ENCODE measurements at places on chromosomes 1 and 21.

- peak; percentile 77 for DNase-seq
These were observed 1561.5 kb downstream of the MRPL39 start for GRCh38 chr21:24045775-24046215.

GRCh38 chr1:209356976-209357377 is 226.5 kb upstream of the CAMK1G start:
- DNase-seq: no peak

- no peak for DNase-seq
These were observed 1.6 kb upstream of the IL10RB start for GRCh38 chr21:33264561-33264960.

GRCh38 chr1:11342621-11343032 is 69.6 kb downstream of the UBIAD1 start:
- no peak for DNase-seq

DNA sequence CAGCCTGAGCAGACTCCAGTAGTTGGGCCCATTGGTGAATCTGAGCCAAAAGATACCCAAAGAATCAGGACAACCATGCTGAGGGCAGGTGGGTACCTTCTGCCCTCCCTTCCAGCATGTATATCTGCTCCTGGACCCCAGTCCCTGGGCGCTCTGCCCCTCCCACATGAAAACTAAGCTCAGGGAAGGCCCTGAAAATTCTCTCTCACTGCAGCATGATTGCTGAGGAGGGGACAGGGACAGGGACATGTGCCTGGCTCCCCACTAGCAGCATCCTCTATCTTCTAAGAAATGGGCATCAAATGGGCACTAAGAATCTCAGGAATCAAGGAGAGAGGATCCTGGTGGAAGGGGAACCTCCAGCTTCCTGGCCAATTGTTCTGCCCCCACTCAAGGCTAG is 446.0 kb downstream of the MATN1 start:
- no peak for DNase-seq

GRCh38 chr1:84061336-84061735 is 62.4 kb upstream of the TTLL7 start:
- no peak for DNase-seq

GRCh38 chr1:101278845-101279244 is 42.0 kb downstream of the S1PR1 start:
- DNase-seq: no peak

DNA sequence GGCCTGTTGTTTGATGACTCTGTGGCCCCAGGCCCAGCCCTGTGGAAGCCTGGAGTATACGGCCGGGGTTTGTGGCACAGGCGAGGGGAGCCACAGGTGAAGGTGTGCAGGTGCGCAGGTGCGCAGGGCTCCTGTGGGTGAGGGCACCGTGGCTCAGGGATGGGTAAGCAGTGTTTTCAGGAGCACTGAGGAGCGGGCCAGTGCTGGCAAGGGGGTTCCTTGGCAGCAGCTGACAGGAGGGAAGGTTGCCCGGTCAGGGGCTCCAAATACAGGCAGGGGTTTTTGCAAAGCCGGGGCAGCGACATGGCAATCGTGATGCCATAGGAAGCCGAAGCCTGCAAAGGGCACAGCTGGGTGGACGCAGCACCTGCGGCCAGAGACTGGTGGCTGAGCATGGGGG is 20.7 kb downstream of the AGPAT3 start:
- DNase-seq: no peak

DNA sequence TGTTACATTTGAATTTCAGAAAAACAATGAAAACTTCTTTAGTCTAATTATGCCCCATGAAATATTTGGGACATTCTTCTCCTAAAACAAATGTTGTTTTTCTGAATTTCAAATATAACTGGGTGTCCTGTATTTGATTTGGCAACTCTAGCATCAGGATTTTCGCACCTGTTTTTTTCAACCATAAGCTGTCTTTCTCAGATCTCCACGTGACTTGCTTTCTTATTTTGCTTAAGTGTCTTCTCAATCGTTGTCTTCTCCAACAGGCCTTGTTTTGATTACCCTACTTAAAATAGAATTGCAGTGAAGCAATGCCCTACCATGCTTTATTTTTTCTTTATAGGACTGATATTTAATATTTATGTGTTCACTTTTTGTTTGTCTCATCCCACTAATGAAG is 752.8 kb upstream of the RGS18 start:
- DNase-seq: no peak

- no peak for DNase-seq
These were observed 61.8 kb downstream of the SPAG17 start for GRCh38 chr1:118123116-118123839.

DNA sequence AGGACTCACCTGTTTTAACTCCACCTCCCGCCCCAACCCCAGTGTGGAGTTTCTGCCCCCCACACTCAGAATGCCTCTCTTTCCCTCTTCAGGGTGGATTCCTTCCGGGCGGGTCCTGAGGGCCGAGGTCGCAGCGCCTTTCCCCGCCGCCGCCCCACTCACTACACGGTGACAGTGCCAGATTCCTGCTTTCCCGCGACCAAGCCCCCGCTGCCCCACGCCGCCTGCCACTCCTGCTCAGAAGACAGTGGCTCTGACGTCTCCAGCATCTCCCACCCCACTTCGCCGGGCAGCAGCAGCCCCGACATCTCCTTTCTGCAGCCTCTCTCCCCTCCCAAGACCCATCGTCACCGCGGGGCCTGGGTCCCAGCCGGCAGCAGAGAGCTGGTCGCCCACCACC is 16.7 kb downstream of the INAVA start:
- no peak for DNase-seq

DNA sequence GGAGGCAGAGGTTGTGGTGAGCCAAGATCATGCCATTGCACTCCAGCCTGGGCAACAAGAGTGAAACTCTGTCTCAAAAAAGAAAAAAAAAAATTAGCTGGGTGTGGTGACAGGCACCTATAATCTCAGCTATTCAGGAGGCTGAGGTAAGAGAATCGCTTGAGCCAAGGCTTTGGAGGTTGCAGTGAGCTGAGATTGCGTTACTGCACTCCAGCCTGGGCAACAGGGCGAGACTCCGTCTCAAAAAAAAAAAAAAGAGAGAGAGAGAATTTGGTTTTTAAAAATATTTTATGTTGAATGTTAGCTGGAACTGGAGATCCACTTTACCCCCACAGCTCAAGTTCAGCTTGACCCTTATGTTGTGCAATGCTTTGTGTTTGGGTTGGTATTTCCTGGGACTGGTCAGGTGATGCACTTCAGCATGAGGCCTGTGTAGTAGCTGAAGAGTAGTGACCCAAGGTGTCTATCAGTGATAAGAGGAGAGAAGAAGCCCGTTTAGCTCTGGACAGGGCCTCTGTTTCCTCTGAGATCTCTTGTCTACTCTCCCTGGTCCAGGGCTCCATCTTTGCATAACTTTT is 36.8 kb upstream of the MACF1 start:
- no peak for DNase-seq

GRCh38 chr1:37995751-37996345 is 6.0 kb upstream of the SF3A3 start:
- peak; percentile 88 for DNase-seq

- no peak for DNase-seq
These were observed 76.7 kb upstream of the GPR88 start for GRCh38 chr1:100461222-100461621.

- no peak for DNase-seq
These were observed 44.9 kb downstream of the GFI1 start for GRCh38 chr1:92441697-92442342.

- DNase-seq: no peak
These were observed 13.1 kb downstream of the ZP4 start for GRCh38 chr1:237877631-237878030.

All from stromal cell of bone marrow (primary cell).